Activated CD4-positive, alpha-beta T cell treated with anti-CD3 and anti-CD28 coated beads for 48 hours (primary cell): ENCODE measurements at places on chromosomes 16 and 17.

DNA sequence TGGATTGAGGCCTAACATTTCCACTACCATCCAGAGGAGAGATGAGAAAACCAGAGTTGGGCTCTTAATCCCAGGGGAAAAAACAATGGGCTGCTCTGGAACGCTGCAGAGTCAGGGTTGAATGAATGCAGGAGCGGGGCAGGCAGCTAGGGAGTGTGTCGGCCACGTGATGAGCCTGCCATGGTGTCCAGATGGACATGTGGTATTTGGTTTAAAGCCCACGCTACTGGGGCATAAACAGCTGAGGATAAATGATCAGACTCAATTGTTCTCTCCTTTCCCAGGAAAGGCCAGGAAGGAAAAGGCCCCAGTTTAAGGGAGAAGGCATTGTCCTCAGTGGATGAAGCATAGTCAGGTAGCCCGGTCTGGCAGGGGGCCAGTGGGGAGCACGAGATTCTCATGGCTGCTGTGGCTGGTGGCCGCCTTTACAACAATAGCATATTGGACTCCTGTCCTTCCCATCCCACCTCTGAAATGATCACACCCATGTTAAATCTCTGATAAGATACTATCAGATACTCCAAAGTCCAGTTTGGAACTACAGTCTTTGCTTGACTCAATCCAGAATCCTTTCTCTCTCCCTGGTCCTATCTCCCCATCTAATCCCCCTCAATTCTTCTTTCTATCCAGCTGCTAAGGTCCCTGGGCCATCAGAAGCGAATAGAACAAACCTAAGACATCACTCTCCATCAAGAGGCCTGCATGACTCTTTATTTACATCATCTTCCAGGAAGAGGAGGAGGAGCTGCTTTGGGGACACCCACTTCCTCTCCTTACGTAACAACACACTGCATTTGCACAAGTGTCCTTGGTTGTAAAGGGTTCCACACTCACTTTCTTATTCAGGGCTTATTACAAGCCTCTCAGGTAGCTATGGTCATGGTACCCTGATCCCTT lies 20.4 kb downstream of the CA4 start:
- DNase-seq, result peak; percentile 19

DNA sequence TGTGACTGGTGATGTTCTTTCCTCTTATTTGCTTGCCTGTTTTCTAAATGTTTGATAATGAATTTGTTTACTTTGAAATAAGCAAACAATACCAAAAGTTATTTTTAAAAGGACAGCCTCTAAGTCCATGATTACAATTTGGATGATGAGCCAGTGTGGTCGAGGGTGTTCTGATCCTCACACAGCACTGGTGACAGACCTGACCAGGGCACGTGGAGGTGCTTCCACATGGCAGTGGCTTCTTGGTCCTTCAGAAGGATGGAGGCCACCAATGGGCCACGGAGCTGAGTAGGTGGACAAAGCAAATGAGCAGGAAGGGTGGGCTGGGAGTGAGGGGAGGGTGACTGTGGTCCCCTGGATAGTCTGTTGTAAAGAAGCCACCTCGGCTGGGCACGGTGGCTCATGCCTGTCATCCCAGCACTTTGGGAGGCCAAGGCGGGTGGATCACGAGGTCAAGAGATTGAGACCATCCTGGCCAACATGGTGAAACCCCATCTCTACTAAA lies 4.2 kb upstream of the TEX19 start:
- no peak for DNase-seq

- no peak for DNase-seq
Measured at GRCh38 chr17:63113167-63113566, 147.1 kb downstream of the TANC2 start.

DNA sequence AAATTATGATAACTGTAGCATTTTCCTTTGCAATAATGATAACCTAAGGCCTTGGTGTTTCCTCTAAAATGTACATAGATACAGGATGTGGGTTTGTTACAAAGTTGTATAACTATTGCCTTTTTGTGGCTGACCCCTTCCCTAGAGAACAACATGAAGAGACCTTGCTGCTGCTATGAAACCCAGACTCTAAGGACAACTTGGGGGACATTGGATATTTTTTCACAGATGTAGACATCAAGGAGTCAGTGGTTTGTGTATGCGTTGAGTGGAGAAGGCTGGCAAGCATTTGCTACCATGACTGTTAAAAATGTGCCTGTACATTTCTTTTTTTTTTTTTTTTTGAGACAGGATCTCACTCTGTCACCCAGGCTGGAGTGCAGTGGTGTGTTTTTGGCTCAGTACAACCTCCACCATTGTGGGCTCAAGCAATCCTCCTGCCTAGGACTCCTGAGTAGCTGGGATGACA lies 12.3 kb downstream of the HMOX2 start:
- DNase-seq, result no peak

GRCh38 chr16:78099271-78100111 lies at the start of gene WWOX:
Gene WWOX, plus strand, starts transcription at chr16:78099654.
- DNase-seq, result peak; percentile 96

DNA sequence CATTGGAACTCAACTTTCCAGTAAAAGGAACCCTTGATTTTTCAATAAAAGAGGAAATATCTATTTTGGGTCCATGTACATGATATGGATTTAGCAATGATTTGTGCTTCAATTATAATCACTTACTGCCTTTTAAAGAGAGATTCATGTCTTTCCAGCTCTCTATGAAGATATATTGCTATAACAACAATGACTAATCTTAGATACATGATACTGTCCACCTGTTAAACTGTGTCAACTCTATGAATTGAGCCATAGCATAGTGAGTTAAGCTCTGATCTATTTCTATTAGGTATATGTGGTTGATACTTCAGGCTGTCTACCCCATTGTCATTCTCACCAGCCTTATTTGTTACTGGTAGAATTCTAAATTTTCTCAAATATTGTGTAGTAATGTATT lies 15.0 kb upstream of the MPHOSPH6 start:
- DNase-seq, result no peak
